ENCODE measurements at places on chromosomes 16 and 17.

DNA sequence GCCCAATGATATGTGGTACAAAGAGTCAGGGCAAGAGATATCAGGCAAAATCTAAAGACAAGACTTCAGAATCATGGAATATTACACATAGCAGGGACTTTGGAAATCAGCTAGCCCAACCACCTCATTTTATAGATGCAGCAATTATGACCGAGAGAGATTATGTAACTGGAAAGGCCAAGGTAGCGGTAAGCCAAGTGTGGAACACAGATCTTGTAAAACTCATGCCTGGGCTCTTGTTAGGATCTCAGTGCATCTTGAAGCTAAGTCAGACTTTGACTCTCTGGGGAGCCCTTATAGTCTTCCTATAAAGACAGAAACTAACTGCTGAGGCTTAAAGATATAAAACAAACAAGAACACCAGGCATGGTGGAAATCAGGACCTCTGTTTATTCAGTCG, 18.6 kb downstream of the MAP2K6 start:
- no peak for DNase-seq

DNA sequence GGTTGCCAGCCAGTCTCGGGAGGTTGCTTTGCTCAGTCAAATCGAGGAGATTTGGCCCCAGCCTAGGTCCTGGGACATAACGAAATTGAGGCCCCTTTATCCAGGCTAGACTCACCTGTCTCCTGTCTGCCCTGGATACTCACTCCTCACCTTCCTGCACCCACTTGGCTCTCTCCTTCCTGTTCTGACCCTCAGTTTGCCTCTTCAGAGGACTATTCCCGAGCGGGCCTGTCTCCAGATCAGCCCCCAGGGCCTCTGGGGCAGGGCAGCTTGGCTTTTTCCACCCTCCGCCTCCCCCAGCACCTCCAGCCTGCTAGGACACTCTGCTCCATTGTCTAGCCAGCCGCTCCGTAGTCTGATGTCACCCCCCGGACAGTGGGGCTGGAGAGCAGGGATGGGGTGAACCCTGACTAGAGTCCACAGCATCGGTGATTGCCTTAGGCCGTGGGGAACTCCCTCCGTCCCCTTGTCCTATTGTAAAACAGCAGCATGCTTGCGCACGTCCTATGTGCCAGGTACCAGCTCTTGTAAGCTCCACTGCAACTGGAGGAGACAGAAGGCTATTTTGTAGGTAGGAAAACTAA, 8.8 kb downstream of the WFIKKN2 start:
- DNase-seq: no peak

- no peak for DNase-seq
Observed at GRCh38 chr17:63113167-63113566, 147.1 kb downstream of the TANC2 start.

GRCh38 chr17:57608369-57609124, 136.6 kb downstream of the CCDC182 start:
- no peak for DNase-seq

DNA sequence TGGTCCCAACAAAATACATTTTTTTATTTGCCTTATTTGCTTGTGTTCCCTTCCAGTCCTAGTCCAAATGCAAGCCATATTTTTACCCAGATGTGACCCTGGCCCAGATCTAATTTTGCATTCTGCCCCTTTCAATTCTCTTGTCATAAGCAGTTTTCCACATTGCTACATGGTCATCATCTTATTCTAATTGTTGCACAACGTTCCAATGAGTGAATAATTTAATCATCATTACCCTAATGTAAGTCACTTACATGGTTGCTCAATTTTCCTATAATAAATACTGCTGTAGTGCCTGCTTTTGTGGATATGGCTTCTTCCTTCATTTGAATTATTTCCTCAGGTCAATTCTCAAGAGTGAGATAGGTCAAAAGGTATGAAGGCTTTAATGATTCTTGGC, 12.8 kb downstream of the RSAD1 start:
- no peak for DNase-seq

GRCh38 chr16:16021020-16021419, 71.6 kb downstream of the ABCC1 start:
- DNase-seq: no peak

DNA sequence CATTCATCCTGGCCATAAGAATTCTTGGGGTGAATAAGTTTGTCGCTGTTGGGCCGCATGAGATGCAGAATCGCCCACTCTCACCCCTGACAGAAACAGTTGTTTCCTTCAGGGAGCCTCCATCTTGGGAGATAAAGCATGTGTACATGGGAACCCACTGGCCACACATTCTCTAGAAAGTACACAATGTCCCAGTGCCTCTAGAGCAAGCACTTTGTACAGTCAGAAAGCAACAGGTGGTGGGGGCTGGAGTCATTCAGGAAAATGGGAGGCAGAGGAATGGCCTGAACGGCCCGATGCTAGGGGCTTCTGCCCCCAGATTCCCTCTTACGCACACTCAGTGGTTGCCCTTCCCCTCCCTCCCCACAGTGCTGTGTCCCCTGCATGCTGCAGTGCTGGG, 16.1 kb downstream of the ACE start:
- DNase-seq: no peak

- DNase-seq: no peak
Observed at GRCh38 chr16:57279780-57280638, 4.5 kb downstream of the PLLP start.

GRCh38 chr17:49260817-49261291, 30.3 kb upstream of the PHOSPHO1 start:
- no peak for DNase-seq

DNA sequence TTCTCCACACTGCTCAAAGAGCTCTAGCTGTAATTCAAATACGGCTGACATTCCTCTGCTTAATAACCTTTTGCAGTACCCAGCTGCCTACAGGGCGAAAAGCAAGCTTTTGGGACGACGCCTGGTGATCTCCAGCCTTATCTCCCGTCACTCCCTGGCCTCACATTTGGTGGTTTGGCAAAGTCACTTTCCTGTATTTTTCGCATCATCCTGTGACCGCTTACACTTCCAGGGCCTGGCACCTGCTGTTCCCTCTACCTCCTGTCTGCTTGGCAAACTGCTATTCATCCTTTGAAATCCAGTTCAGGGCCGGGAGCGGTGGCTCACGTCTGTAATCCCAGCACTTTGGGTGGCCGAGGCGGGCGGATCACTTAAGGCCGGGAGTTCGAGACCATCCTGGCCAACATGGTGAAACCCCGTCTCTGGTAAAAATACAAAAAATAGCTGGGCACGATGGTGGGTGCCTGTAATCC, 2.7 kb upstream of the BHLHA9 start:
- no peak for DNase-seq

DNA sequence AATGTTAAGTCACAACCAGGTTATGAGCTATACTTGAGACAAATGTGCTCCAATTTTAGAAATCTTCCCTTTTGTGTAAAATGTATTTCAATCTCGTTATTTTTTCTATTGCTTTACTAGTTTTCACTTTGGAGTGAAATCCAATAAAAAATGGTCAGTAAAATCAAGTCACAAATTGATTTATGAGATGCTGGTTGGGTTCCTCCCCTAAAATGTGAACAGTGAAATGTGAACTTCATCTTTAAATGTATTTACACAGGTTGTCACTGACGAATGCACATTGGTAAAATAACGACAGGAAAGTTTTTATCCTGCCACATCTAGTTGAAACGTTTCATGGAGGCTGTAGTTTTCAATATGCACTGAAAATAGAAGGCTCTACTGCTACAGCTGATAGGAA, 55.5 kb downstream of the COX10 start:
- no peak for DNase-seq

DNA sequence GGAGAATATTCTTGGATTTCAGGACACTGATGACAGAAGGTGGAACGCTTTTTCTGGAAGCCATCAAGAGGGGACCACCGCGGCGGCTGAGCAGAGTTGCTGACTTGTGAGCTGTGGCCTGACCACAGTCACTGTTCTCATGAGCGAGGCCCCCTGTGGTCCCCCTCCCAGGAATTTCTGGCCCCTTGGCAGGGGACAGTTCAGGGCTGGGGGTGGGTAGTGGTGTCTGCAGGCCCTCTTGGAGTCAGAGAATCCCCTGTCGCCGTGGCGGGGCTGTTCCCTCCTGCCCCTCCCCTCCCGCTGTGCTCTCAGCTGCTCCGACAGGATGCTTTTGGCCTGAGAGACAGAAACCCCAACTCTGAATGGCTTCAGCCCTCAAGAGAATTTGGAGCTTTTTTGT, 292.0 kb downstream of the SEC14L1 start:
- DNase-seq: no peak

- DNase-seq: no peak
Observed at GRCh38 chr17:72520665-72521303, 400.0 kb downstream of the SOX9 start.

DNA sequence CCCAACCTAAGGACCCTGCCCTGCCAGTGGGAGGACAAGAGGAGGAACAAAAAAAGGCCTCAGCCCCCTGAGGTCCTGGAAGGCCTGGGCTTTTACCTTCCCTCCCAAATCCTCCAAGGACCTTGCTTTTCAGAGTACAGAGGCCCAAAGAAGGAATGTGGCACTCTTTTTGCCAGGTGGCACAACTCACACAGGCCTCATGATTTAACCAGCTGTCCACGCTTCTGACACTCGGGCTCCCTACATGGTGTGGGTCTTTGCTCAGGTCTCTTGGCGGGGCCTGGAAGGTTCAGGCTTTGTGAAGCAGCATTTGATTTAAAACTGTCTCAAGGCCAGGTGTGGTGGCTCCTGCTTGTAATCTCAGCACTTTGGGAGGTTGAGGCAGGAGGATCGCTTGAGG, 120.6 kb downstream of the ABCC6 start:
- DNase-seq: no peak

DNA sequence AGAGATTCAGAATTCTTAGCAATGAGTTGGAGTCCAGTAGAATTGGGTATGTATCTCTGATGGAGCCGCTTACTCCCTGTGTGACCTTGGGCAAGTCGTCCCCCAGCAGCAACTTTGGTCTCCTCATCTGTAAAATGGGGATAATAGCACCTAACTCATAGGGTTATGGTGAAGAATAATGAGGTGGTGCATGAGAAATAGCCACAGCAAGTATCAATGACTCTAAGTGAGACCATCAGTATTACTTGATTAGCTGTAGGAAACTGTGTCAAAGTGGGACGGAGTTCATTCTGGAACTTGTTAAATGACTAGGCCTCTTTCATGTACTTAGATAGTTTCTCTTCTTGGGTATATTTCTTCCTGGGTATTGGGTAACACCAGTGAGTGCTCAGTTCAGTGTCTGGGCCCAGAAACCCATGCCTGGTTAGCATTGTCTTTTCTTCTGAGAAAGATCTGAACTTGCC, 6.4 kb downstream of the PRKCB start:
- no peak for DNase-seq

DNA sequence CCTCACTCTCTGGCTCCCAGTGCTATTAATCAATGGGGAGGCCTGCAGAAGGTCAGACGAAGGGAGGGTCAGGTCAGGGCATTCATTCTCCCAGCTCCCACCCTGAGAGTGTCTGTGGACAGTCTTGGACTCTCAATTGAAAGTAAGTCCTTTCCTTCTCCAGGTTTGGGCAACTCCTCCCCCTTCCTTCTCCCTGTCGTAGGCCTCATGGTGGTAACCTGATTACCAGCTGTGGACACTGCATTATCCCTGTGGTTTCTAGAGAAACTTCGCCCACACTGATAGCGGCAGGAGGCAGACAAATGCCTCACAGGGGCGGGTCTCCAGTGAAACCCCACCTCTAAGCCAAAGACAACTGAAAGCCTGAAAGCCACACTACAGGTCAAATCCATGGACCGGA, 57.7 kb upstream of the SLC25A19 start:
- no peak for DNase-seq

All from activated T-cell treated with anti-CD3 and anti-CD28 coated beads, Interleukin-2, amount 50 U/mL, for 24 hours (primary cell).